HEK293T (cell line): ENCODE measurements at places on chromosomes 6 and 20.

DNA sequence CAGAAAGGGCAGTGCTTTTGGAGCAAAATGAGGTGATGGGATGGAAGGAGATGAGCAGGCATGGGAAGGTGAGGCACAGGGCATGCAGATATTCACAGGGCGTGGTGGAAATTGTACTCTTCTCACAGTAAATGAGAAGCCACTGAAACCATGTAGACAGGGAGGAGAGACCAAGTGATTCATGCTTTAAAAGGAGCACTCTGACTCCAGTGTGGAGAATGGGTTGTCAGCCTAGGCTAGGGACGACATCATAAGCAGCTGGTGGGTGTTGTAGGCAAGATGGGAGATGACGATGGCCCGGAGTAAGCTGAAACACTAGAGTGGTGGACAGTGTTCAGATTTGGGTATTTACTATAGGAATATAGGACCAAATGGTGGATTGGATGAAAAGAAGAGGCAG lies 18.4 kb downstream of the PDE7B start:
- no peak for DNase-seq

- DNase-seq = no peak
These were observed 33.3 kb downstream of the GSTA3 start for GRCh38 chr6:52876056-52876787.

- DNase-seq = no peak
These were observed 3.8 kb downstream of the LAMA2 start for GRCh38 chr6:128886706-128887105.

- DNase-seq = no peak
These were observed 205.7 kb downstream of the ANKRD60 start for GRCh38 chr20:58022711-58023110.

- no peak for DNase-seq
These were observed 49.6 kb downstream of the CDK5RAP1 start for GRCh38 chr20:33351696-33352095.

GRCh38 chr6:41724228-41724580 lies 11.2 kb downstream of the TFEB start:
- no peak for DNase-seq

DNA sequence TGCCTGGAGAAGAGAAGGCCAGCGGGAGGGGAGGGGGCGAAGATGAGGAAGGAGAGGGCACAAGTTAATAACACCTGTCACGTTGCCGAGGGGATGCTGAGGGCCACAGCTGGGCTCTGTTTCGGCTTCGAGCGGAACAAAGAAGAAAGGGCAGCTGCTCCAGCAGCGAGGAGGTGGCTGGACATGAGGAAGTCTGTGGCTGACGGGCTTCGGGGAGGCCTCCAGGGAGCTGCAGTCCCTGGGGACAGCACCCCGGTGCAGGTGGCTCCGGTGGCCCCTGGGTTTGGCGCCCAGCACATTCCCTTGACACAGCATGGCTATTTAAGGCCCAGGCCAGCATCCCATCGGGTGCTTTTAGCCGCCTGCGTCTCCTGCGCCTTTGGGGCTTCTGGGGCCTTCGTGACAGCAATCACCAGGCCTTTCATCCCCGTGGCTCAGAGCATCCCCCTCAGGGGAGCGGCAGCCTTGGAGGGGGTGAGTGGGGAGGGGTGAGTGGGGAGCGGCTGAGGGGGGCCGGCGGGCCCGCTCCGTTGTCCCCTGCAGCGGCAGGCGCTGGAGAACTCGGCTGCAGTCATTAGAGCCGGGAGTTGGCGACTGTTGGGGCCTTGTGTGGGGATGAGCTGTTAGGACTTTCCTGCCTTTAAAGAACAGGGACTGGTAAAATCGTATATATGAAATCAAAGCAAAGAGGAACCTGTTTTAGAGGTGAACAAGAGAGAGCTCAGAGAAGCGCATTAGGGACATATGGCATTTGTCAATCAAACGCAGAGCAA lies 99.0 kb downstream of the TMEM242 start:
- no peak for DNase-seq

DNA sequence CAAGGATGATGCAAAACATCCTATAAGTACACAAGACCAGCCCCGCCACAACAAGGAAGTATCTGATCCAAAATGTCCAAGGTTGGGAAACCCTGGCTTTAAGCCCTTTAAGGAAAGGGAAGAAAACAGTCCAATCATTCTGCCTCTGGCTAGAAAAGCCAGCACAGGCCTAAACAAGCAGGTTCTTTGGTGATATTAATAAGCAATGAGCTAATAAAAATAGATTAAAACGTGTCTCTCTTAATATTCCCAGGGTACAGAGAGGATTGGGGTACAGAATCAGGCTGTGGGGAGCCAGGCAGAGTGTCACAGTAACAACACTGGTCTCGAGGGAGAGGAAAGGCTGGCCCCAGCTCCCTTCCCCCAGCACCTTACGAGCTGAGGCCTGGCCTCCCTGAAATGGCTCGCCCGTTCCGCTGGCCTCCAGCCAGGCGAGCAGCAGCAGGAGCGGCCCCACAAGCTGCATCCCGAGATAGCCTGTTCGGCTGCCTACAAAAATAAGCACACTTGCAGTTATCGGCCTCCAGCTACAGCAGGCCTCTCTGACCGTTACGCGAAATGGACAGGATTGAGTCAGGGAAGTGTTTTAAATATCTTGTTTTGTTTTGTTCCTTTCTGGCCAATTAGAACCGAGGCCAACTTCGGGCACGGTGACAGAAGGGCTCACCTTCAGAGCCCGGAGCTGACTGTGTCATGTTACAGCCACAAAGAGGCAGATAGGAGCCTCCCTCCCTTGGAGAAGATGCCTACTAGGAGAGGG lies 4.0 kb upstream of the ZMYND8 start:
- peak; percentile 55 for DNase-seq
